Activated T-helper 2 cell treated with anti-CD3 and anti-CD28 coated beads, Interferon-gamma antibody, Interleukin-2, Interleukin-4, amounts not matched to agents 10 μg/mL and 5 μg/mL and 100 μg/mL, durations not matched to agents 14 hours and 24 hours and 36 hours (primary cell): ENCODE measurements at places on chromosomes 6 and 20. TPM values are rescaled to one million over a fixed set of nuclear protein-coding genes. Genes with fewer than 3 reads are reported as not detected.

DNA sequence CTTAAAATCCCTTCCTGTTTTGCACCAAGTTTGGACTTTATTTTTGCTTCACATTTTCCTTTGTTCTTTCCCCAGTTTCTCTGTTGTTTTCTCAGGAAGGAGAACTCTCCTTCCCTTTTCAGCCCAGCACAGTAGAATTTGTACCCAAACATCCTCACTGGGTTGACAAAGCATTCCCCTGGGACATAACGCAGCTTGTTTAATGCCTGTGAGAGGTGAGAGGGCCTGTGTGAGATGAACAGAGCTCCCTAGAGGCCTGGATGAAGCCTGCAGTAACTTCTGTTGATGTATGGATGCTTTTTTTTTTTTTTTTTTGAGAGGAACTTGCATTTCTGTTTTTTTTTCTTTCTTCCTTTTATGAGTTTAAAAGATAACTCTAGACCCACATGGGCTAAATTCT lies 104.9 kb upstream of the SLC22A23 start:
- DNase-seq: no peak
- no peaks in the 10 kb centered on the region for H3K4me1 ChIP-seq
- H3K36me3 ChIP-seq: no peaks in the 10 kb centered on the region
- H3K4me3 ChIP-seq: no peak overlapping the region

- H3K27me3 ChIP-seq: peaks cover 51% of the 10 kb centered on the region
- H3K4me1 ChIP-seq: no peaks in the 10 kb centered on the region
- no peak overlapping the region for H3K27ac ChIP-seq
- DNase-seq: no peak
- H3K36me3 ChIP-seq: no peaks in the 10 kb centered on the region
- no peak overlapping the region for H3K4me3 ChIP-seq
Observed at GRCh38 chr20:3681352-3681930, 369 bp downstream of the ADAM33 start.

DNA sequence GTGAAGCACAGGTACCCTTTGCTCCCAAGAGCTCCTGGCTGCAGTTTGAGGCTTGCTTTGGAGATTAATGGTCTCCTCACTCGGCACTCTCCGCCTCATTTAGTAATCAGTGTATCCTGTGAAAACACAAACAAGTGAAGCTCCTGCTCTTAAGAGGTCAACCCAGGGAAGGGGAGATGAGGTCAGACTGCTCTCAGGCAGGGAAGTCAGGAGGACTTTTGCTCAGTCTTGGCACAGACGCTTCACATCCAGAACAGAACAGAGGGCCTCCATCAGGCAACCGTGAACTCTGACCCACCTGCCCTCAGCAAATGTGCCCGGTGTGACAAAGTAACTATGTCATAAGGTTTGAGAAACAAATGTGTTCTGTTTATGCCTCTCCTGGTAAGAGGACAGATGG lies 428.8 kb upstream of the JARID2 start:
- H3K27me3 ChIP-seq: no peaks in the 10 kb centered on the region
- H3K36me3 ChIP-seq: peaks cover 4% of the 10 kb centered on the region
- DNase-seq: no peak

DNA sequence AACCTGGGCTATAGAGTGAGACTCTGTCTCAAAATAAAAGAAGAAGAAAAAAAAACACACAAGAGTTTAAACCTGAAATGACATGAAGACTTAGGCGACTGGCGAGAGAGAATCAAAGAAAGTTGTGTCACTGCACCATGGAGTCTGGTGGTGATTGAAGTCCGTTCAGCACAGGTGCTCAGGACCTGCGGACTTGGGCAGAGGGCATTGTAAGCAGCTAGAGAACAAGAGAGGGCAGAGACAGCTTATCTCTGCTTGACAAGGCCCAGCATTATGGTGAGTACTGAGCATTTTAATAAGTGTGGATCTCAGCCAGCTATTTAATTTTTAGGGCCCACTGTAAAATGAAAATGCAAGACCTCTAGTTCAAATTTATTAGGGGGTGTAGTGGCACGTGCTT lies 31.5 kb downstream of the BANF2 start:
- H3K4me1 ChIP-seq: no peaks in the 10 kb centered on the region
- no peaks in the 10 kb centered on the region for H3K27me3 ChIP-seq
- DNase-seq: no peak
- H3K4me3 ChIP-seq: no peak overlapping the region

- no peaks in the 10 kb centered on the region for H3K4me1 ChIP-seq
- H3K36me3 ChIP-seq: no peaks in the 10 kb centered on the region
- H3K27ac ChIP-seq: no peak overlapping the region
- H3K27me3 ChIP-seq: no peaks in the 10 kb centered on the region
- DNase-seq: no peak
- H3K4me3 ChIP-seq: no peak overlapping the region
Observed at GRCh38 chr6:65566117-65566516, 140.9 kb downstream of the EYS start.

GRCh38 chr6:136073216-136073615 lies 176.9 kb downstream of the MTFR2 start:
- H3K4me1 ChIP-seq: no peaks in the 10 kb centered on the region
- H3K4me3 ChIP-seq: no peak overlapping the region
- H3K27ac ChIP-seq: no peak overlapping the region
- DNase-seq: no peak
- peaks cover 14% of the 10 kb centered on the region for H3K36me3 ChIP-seq
- no peaks in the 10 kb centered on the region for H3K27me3 ChIP-seq

- peak overlapping the region; percentile 87 for H3K27ac ChIP-seq
- H3K27me3 ChIP-seq: no peaks in the 10 kb centered on the region
- peak overlapping the region; percentile 35 for H3K4me3 ChIP-seq
Observed at GRCh38 chr6:16471222-16471909, 233.0 kb downstream of the GMPR start.

DNA sequence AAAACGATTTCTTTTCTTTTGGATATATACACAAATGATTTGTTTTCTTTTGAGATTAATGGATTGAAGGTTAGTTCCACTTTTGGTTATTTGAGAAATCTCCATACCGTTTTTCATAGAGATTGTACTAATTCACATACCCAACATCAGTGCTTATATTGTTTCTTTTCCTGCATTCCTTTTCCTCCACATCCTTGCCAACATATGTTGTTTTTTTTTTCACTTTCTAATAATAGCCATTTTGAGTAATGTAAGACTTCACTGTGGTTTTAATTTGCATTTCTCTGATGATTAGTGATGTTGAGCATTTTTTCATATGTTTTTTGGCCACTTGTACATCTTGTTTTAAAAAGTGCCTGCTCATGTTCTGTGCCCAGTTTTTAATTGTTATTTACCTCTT lies 846.4 kb upstream of the EYS start:
- no peaks in the 10 kb centered on the region for H3K27me3 ChIP-seq
- no peak overlapping the region for H3K4me3 ChIP-seq
- no peak for DNase-seq
- no peaks in the 10 kb centered on the region for H3K4me1 ChIP-seq

GRCh38 chr6:100078509-100078908 lies 84.5 kb upstream of the MCHR2 start:
- DNase-seq: no peak
- peaks cover 13% of the 10 kb centered on the region for H3K27me3 ChIP-seq
- H3K36me3 ChIP-seq: no peaks in the 10 kb centered on the region
- H3K27ac ChIP-seq: no peak overlapping the region
- H3K4me3 ChIP-seq: no peak overlapping the region
- H3K4me1 ChIP-seq: no peaks in the 10 kb centered on the region

DNA sequence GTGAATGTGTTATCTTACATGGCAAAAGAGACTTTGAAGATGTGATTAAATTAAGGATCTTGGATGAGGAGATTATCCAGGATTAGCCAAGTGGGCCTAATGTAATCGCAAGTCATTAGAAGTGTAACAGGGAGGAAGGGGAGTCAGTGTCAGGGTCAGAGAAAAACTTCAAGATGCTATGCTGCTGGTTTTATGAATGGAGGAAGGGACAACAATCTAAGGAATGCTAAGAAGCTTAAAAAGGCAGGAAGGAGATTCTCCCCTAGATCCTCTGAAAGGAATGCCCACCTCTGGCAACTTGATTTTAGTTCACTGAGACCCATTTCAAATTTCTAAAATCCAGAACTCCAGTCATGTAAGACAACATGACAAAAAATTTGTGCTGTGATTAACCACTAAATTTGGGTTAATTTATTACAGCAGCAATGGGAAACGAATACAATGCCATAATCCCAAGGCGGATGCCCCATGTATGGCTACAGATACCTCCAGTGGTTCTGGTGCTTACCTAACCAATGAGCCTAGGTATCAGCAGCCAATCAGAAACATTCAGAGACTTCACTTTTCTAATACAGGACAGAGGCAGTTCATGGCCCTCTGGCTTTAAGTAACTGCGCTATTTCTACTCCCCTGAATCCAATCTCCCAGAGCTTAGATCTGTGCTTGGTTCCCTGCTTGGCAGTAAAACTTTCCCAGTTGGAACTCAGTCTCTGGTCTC lies 3.6 kb upstream of the TAAR8 start:
- H3K4me1 ChIP-seq: no peaks in the 10 kb centered on the region
- H3K36me3 ChIP-seq: no peaks in the 10 kb centered on the region
- no peak overlapping the region for H3K27ac ChIP-seq
- H3K4me3 ChIP-seq: no peak overlapping the region

- no peak overlapping the region for H3K4me3 ChIP-seq
- no peak for DNase-seq
- peaks cover 10% of the 10 kb centered on the region for H3K27me3 ChIP-seq
- H3K4me1 ChIP-seq: no peaks in the 10 kb centered on the region
Observed at GRCh38 chr6:159602431-159603041, 90.5 kb downstream of the SOD2 start.

GRCh38 chr20:23350904-23351838 lies 580 bp downstream of the NXT1 start:
- peaks cover 17% of the 10 kb centered on the region for H3K4me1 ChIP-seq
- peak overlapping the region; percentile 96 for H3K4me3 ChIP-seq
- peak overlapping the region; percentile 100 for H3K27ac ChIP-seq
- DNase-seq: peak; percentile 57
- H3K36me3 ChIP-seq: peaks cover 34% of the 10 kb centered on the region

GRCh38 chr20:11111191-11111590 lies 437.4 kb upstream of the JAG1 start:
- H3K27me3 ChIP-seq: no peaks in the 10 kb centered on the region
- H3K27ac ChIP-seq: no peak overlapping the region
- H3K36me3 ChIP-seq: no peaks in the 10 kb centered on the region
- H3K4me1 ChIP-seq: no peaks in the 10 kb centered on the region
- H3K4me3 ChIP-seq: no peak overlapping the region

DNA sequence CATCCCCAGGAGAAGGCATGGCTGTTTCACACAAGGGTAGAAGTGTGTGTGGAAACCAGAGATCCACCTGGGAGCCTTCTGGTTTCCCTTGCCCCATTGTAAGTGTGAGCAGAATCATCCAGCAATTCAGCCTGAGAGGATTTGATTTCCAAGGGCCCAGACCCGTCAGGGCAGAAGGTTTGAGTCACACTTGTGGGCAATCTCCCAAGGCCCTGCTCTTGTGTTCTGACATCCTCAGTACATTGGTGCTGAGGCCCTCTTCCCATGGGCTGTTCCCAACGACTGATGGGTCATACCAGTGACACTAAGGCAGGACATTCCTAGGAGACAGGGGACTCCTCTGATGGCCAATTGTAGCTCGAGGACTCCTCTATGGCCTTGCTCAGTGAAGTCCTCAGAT lies 58.2 kb upstream of the POLR1H start:
- peaks cover 37% of the 10 kb centered on the region for H3K27me3 ChIP-seq
- no peaks in the 10 kb centered on the region for H3K36me3 ChIP-seq
- no peak overlapping the region for H3K4me3 ChIP-seq
- peaks cover 11% of the 10 kb centered on the region for H3K4me1 ChIP-seq
- no peak overlapping the region for H3K27ac ChIP-seq
- DNase-seq: no peak

DNA sequence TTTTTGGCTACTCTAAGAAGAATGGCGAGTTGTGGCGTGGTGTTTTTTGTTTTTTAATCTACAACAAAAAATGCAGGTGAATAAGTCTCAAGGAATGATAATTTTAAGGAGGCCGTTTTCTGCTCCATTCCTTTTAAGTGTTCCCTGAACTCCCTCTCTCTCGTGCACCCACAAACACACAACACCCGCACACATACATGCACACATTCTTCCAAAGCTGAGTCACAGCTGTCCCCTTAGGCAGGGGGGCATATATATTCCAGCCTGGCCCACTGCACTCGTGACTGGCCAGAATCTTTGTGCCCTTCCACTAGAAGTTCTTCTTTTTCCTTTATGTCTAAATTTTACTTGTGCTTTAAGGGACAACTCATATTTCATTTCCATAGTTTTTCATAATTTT lies 405.7 kb downstream of the LMBRD1 start:
- H3K27me3 ChIP-seq: no peaks in the 10 kb centered on the region
- H3K4me3 ChIP-seq: no peak overlapping the region
- H3K4me1 ChIP-seq: no peaks in the 10 kb centered on the region
- DNase-seq: no peak

DNA sequence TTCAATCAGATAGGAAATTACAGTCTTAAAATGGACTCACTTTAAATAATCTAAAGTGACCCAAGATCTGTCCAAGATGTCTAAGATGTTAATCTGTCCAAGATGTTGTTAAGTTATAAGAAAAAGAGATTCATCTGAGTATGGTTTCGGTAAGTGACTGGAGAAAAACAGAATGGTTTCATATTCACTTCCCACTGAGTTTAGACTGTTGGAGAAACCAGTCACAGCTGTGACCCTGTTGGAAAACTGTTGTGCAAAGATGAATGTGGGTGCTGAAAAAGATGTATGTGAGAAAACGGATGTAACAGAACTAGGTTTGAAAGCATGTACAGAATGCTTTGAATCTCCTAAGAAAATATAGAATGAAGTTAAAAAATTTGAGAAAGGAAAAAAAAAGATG lies 325.9 kb downstream of the COL12A1 start:
- no peak overlapping the region for H3K27ac ChIP-seq
- no peaks in the 10 kb centered on the region for H3K36me3 ChIP-seq
- no peak overlapping the region for H3K4me3 ChIP-seq
- H3K4me1 ChIP-seq: no peaks in the 10 kb centered on the region

DNA sequence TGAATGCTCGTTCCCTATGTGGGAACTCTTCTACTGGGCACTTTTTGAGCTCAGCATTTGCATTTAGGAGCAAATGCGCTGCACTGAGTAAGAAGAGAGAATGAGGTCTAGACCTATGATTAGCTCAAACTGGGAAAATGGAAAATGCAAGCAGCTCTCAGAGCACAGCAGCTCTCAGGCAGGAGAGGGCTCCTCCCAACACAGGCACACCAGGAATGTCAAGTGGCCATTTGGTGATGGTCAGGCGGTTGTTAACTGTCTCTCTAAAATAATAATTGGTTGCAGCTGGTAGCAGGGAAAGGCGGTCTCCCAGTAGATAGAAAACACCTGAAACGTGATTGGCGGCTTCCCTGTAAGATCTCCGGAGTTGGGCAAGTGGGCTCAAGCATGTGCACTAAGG lies 162.0 kb upstream of the ECI2 start:
- H3K4me1 ChIP-seq: no peaks in the 10 kb centered on the region
- no peaks in the 10 kb centered on the region for H3K36me3 ChIP-seq
- DNase-seq: no peak
- H3K27me3 ChIP-seq: peaks cover 2% of the 10 kb centered on the region
- no peak overlapping the region for H3K27ac ChIP-seq
- H3K4me3 ChIP-seq: no peak overlapping the region

LRRN4 gene
- 0.11 TPM in 1 of 2 replicates, not detected in the other for total RNA-seq

CST1 gene
- total RNA-seq: not detected in 2 replicates

OR2H2 gene
- not detected in 2 replicates for total RNA-seq

SPTLC3 gene
- 0.68 and 0.80 TPM in 2 replicates for total RNA-seq

C6orf163 gene
- total RNA-seq: 1.1 TPM in 2 replicates

SCRT2 gene
- not detected in 2 replicates for total RNA-seq

TBX18 gene
- not detected in 2 replicates for total RNA-seq

MGME1 gene
- 30.0 and 33.0 TPM in 2 replicates for total RNA-seq

MOG gene
- total RNA-seq: not detected in 2 replicates

HSPA1L gene
- total RNA-seq: 2.1 and 2.4 TPM in 2 replicates
